ENCODE measurements at places on chromosomes 2 and 18.
A peak's percentile ranks its signal among the peaks of the same experiment; 100 is the strongest.

GRCh38 chr2:98394595-98395153, 48.4 kb downstream of the CNGA3 start:
- no peak for DNase-seq

GRCh38 chr18:59898609-59899297, 1.0 kb upstream of the PMAIP1 start:
- no peak for DNase-seq

- peak; percentile 22 for DNase-seq
Observed at GRCh38 chr2:238236571-238236970, 3.3 kb downstream of the HES6 start.

GRCh38 chr18:76927223-76927725, 104.9 kb downstream of the ZNF236 start:
- DNase-seq = no peak

DNA sequence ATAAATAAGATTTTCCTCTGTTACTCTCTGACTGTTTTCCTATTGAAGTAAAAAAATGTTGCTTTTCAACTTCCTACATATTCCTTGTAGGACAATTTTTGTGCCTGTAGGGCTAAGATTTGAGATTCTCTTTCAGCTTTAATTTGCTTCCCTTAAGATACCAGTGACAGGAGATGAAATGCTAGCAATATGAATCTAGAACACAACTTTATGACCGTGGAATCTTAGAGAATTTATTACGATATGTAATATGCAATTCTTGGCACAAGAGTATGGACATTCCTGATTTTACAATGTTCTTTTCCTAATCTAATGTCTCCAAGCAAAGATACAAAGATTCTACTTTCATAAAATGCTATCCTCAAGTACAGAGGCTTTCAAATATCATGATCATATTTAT, 180.9 kb downstream of the KCNE4 start:
- DNase-seq = no peak

DNA sequence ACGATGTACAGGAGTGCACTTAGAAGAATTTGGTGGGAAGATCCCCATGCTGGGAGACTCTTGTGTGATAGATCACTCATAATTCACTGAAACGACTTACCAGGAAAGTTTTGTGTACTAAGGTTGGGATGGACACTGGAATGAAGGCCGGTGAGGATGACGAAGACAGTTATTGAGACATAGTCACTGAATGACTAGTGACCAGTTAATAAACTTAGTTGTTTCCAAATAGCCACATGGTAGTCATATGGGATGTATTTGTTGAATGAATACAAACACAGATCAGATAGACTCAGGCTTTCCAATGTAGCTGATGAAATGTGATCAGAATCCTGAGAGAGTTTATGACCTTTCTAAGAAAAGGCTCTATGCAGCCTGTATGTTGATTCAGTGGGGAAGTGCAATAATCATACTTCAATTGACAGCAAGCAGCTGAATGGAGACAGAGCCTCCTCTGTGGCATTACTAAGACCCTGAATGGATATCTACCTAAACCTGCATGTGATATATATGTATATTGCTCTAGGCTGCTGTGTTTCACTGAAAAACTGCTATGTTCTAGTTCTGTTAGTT, 20.4 kb downstream of the GDF7 start:
- DNase-seq = no peak

DNA sequence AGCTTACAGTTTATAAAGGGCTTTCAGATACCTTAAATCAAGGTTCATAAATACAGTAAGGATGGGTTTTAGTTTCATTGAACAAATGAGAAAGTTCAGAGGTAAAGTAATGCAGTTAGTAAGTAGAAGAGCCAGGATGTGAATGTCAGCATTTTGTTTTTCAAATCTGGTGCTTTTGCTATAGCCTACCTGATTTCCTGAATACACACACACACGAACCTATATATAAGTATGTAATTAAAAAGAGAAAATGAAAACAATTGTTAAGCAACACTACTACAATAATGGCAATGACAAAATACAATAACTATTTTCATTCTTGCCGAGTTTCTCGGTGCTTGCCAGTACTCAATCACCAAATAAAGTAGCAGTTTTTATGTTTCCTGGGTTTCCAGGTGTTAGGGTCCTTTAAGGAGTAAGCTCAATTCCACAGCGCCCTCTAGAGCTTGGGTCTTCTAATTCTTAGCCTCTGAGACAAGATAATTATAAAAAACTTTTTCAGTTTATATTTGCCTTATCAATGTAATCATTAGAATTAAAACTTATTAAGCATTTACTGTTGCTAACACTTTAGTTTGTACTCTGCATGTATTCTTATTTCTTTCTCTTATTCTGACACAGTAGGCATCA, 512.9 kb upstream of the ACVR2A start:
- peak; percentile 14 for DNase-seq

DNA sequence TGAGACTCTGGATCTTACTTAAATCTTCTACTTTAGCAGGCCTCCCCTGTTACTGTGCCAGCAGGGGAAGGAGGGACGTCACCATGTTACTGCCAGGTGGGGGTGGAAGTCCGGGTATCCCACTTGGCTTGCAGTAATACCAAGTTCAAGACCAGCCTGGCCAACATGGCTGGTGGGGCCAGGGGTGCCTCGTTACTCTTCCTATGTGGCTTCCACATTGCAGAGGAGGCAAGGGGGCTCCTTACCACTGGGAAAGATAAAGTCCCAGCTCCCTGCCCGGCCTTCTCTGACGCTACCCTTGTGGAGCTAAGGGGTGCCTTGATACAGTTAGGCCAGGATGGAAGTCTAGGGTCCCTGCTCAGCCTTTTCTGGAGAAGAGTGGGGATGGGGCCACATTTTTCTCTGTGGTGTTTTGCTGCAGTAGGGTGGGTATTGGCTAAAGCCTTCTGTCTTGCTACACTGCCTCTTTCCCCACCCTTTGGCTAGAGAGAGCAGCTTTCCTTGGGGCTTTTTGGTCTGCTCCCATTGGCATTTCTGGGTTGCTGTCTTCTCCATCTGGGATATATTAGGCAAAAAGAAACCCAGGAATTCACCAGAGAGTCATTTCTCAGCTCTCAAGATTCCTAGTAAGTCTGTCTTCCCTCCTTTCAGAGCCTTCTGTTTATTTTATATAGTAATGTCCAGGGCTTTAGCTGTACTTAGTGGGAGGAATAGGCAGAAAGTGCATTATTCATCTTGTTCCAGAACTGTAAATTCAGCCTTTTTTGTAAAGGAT, 21.9 kb downstream of the ELMOD3 start:
- DNase-seq = no peak

GRCh38 chr2:6855860-6856547, 9.7 kb downstream of the CMPK2 start:
- no peak for DNase-seq

DNA sequence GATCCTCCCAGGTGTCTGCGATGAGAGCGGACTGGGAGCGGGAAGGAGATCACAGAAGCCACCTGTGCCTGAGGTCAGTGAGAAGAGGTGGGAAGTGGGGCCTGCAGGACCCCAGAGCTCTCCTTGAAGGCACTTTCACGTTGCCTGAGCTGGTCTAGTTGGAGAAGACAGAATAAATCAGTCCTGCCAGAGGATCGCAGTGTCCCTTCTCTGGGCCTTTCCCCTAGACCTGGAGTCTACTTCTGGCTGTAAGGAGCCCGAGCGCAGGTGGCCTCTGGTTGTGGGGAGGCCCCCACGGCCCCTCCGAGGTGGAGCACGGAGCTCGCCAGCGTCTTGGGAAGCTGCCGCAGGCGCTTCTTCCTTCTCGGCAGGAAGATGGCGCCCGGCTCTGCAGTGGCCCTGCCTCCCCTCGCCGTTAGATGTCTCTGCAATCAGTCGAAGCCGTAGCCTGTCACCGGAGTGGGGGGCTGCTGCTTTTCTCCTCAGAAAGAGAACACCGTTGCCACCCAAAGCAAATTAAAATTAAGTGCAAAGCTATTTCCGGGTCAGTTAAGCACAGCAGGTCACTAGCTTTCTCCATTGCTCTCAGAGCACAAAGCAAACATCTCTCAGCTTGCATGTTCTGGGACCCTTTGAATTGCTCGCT, 212.0 kb upstream of the MYT1L start:
- no peak for DNase-seq

GRCh38 chr18:74797577-74798151, 200.0 kb downstream of the ZNF407 start:
- DNase-seq = no peak

DNA sequence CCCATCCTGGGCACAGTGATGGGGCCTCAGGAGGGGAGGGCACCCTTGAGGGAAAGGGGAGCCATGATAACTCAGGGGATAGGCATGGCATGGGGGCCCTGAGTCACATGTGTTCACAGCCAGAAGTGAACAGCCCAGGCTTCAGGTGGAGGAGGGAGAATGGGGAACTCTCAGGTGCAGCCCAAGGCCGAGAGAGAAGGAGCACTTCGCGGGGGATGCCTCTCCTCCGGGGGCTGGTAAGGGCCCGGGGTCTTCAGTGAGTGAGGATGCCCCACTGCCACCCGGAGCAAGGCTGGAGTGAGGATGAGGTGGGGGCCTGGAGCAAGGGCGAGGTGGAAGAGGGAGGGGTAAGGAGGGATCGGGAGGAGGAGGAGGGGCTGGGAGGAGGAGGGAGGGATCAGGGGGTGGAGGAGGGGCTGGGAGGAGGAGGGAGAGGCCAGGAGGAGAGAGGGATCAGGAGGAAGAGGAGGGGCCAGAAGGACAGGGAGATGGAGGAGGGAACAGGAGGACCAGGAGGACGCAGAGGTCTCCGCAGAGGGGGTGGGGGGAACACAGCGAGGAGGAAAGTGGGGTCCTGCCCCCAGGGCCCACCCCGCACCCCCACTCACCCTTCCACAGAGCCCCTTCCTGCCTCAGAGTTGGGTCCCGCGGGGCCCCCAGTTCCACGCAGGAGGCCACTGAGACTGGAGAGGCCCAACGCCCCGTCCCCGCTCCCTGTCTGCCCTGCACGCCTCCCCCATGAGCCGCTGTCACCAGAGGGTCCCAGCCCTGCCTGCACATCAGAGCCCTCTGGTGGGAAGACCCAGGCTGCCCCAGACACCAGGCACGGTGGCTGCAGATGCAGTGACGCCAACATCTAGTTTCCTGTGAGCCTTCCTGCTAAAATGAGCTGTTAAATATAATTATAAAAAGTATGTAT, 42.8 kb downstream of the RAMP1 start:
- DNase-seq = no peak

- no peak for DNase-seq
Observed at GRCh38 chr18:26367425-26367824, 141.2 kb downstream of the TAF4B start.

GRCh38 chr2:197931661-197932312, 127.4 kb downstream of the PLCL1 start:
- no peak for DNase-seq

GRCh38 chr18:50666536-50666935, 106.6 kb downstream of the MAPK4 start:
- DNase-seq = no peak

DNA sequence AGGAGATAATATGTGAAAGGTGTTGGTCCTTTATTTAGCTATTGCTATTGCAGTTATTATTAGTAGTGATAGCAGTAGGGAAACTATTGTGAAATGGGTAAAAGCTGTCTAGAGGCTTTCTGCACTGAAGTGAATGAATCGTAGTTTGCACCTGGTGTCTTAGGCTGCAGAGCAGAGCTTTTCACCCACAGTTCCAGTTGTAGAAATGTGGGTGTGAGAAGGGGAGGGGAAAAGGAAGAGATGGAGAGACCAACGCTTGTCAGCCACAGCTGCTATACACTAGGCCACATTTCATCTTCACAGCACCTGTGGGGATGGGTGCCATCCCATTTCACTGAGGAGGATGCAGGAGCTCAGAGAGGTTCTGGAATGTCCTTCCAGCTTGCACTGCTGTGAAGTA, 50.0 kb downstream of the TRPM8 start:
- DNase-seq = no peak

DNA sequence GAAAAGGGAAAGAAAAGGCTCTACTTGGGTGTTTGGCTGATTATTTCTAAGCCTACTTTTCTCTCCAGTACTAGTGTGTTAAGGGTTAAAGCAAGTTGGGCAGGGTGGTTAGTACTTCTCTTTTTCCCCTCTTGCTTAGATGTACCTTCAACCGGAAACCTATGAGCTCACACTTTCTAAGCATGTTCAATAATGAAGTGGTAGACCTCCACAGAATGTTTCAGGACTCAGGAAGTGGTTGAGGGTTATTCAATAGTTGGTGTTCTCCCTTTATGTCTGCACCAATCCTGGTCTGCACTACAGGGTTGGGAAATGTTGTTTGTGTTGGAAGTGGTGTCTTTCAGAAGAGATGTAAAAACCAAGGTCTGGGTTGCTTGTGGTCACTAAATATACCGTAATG, 137.1 kb downstream of the ZEB2 start:
- DNase-seq = no peak

DNA sequence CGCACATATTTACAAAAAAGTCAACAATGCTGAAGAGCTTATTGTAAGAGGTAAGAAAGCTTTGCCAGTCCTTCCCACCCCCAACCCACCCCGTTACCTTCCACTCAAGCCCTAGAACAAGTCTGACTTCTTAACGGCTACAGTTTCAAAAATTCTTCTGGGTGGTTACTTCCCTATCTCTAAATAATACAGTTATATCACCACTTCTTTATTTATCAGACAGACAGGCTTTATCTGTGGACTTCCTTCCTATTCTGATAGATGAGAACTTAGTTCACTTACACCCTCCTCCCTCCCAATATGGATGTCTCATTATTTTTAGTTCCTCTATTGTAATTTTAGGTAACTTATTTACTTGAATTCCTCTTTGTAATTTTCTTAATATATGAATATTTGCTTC, 26.7 kb upstream of the ACTR3 start:
- no peak for DNase-seq

DNA sequence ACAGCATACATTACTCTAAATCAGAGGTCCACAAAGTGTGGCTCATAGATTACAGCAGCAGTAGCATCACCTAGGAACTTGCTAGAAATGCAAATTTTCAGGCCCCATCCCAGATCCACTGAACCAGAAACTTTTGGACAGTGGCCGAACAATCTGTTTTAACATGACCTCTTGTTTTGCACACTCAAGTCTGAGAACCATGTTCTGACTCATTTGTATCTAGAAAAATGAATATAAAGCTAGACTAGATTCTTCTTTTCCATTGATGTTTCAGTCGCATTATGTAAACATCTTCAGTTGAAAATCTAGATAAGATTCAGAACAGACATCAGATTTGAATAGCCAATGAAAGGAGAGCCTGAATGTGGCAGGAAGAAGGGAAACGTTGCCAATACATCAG, 608.8 kb downstream of the LRP1B start:
- DNase-seq = no peak

DNA sequence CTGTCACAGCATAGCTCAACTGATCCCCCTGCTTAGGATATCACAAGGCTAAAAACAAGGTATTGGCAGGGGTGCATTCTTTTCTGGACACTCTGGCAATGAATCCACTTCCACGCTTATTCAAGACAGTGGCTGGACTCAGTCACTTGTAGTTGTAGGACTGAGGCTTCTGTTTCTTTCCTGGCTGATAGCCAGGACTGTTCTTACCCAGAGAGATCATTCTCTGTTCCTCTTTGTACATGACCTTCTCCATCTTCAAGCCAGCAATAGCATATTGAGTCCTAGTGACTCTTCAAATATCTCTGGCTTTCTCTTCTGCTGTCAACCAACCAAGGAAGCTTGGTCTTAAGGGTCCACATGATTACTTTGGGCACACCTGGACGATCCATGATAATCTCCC, 241.3 kb downstream of the RBM43 start:
- no peak for DNase-seq

GRCh38 chr2:237581751-237582746, 8.5 kb downstream of the RAB17 start:
- peak; percentile 9 for DNase-seq

GRCh38 chr2:211035548-211036185, 479.3 kb downstream of the CPS1 start:
- DNase-seq = peak; percentile 2
